T-cell (primary cell): ENCODE measurements at places on chromosomes 3 and 15.
A peak's percentile ranks its signal among the peaks of the same experiment; 100 is the strongest.

DNA sequence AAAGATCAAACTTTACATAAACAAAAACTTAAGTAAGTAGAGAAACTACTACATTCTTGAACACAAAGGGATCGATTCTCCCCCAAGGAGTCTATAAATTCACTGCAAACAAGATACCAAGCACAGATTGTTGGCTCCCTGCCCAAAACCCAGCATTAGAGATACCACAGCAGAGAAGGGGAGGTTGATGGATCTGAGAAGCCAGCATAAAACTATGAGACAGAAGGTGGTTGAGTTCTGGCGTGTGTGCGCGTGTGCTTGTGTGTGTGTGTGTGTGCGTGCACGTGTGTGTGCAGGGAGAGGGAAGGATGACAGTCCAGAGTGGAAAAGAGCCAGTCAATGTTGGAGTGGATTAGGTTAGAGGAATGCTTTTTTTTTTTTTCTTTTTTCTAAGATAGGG is 143.2 kb upstream of the PRR20G start:
- DNase-seq = no peak

- DNase-seq = no peak
These were observed 753 bp upstream of the MYO5A start for GRCh38 chr15:52529341-52529924.

DNA sequence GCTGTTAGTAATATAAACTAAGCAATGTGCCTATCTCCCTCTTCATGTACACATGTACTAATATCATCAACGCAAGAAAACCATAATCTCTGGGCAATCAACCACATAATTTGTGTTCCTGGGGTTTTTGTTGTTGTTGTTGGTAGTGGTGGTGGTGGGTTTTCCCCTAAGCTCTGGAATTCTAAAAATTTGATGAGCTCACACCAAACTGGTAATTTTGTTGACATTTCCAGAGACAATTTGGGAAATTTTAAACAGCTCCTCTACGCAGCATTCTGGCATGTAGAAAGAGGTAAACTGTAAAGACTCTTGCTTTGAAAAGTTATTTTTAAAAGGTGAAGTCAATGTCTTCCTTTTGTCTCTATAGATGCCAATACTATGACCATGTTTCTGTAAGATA is 126.7 kb downstream of the IGSF11 start:
- DNase-seq = no peak

DNA sequence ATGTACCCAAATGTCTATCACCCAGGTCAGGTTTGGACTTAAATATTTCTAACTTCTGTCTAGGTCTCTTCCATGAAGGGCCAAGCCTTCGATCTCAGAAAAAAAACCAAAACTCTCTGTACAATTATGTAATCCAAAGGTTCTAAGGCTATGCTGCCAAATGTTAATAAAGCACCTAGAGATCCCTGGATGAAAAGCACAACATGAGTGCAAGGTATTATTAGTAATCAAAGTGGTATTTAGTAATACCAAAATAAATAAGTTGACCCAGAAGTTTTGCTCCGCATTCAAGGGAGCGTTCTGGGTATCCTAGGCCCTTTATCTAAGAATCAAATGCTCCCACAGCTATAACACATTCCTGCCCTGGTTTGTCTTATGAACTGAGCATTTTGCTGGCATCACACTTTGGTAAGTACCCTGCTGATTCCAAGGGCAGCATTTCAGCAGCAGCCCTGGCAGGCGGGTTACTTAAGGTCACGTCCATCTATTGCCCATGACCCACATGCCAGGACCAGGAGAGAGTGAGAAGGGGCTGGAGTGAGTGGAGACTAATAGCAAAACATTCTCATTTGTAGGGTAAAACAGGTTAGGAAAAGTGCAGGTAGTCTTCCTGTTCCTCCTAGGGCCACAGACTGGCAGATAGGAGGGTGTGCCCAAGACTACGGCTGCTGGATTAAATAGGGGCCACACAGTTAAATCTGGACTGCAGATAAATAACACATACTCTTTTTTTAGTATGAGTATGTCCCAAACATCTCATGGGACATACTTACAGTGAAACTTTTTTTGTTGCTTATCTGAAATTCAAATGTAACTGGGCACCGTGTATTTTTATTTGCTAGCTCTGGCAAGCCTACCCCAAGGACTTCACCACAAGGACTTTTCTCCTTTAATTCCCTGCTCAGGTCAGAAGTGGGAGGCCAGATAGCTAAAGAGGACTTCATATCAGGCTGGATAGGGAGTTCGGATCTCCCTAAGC is 76.0 kb upstream of the SNRK start:
- DNase-seq = no peak

DNA sequence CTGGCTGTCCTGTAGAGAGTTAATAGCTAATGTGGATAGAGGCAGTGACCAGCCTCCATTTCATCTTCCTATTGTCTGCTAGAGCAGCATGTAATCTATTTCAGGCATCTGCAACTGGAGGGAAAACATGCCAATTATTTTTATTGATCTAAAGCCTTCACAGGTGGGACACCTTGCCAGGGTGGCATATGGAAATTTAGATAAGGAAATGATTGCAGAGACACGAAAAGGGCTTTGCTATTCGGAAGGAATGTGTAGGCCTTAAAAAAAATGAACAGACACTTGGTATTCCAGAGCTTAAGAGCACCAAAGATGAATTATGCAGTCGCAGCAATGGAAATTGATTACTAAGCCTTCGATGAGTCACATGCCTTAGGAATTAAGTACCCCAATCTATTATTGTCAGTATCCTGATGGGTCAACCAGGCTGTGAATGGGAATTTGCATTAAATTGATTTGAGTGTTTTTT is 454.7 kb downstream of the SQOR start:
- DNase-seq = no peak

GRCh38 chr3:16841904-16842271 is 42.9 kb upstream of the PLCL2 start:
- DNase-seq = peak; percentile 43

DNA sequence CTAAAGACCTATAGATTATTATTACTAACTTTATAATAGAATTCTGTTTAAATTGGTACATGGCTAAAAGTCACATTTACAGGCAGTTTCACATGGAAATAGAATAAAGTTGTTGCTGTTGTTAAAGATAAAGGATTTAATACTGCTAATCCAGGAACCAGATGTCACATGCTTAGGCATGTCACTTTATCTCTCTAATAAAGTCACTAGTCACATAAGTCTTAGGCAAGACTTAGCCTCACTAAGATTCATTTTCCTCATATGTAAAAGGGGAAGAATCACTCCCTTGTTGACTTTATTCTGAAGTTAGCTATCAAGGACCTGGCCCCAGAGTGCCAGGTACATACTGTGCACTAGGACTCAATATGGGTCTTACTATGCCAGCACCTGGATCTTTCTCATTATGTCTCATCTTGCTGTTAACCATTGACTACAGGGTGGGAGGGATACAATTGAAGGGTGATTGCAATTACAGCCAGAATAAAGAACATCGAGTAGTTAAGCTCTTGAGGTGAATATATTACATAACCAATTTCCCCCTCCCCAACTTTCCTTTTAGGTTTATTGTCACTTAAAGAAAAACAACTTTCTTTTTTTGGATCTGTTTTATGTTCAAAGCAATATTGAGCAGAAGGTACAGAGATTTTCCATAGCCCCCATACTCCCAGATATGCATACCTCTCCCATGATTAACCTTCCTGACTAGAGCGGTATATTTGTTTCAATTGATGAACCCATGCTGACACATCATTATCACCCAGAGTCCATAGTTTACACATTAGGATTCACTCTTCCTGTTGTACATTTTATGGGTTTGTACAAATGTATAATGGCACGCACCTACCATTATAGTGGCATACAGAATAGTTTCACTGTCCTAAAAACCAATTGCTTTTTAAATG is 36.6 kb downstream of the LNP1 start:
- no peak for DNase-seq

- DNase-seq = no peak
These were observed 356.2 kb downstream of the CNTN4 start for GRCh38 chr3:2454865-2455264.

- no peak for DNase-seq
These were observed 37.5 kb downstream of the SEMA5B start for GRCh38 chr3:122989856-122990575.

GRCh38 chr15:55669270-55669669 is 73.7 kb downstream of the PRTG start:
- no peak for DNase-seq

- no peak for DNase-seq
These were observed 60.4 kb downstream of the P3H2 start for GRCh38 chr3:190060192-190060775.

DNA sequence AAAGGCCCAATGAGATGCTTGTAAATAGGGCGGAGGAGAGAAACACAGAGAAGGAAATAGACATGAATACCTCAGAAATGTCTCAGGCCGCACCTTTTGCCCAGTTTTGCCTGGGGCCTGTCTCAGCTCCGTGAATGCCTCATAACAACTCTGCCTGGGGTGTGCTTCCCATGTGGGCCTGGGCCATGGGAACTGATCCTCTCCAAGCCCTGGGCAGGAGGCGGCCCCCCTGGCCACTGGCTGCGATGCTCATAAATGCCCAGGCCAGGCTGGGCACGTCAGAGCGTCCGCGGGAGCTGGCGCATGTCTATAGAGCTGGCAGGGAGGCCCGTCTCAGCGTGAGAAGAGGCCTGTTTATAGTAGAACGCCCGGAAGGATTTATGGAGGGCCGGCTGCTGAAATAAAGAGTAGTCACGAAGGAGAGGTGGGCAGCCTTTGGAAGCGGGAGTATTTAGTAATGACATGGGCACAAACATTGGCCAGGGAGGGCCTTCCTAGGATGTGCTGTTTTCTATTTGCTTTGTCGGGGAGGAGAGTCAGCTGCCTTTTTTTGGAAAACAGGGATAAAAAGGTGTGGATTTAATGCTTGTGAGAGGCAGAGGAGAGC is 85.9 kb upstream of the IGF1R start:
- no peak for DNase-seq

GRCh38 chr15:98386561-98386960 is 261.8 kb upstream of the IGF1R start:
- no peak for DNase-seq

- DNase-seq = no peak
These were observed 403.9 kb downstream of the IL5RA start for GRCh38 chr3:2706144-2706835.

DNA sequence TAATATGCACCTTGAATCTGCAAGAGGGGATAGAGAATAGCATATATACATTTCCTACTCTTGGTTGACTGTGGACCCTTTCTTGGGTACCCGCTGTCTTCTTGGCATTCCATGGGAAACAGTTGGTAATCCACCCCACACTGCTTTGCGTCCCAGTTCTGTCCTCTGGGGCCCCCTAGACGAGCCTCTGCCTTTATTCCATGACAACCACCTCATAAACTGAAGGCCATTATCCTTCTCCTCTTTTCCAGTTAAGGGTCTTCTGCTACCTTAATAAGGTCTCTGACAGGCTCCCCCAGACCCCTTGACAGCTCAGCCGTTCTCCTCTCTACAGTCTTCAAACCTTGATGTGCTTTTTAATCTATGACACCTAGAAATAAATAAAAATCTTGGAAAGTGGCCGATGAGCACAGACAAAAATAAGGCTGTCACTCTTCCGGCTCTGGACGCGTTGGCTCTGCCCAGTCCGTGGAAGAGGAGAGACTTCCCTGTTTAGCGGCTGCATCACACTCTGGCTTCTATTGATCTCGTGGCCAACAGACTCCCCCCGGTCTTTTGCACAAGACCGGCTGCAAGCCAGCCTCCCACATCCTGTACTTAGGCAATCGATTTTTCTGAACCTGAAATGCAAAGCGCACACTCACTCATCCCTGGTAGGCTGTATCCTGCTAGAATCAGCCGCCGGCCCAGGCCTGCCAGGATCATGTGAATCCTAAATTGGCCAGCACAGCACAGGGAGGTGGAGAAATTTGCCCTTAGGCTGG is 251.0 kb upstream of the TLE3 start:
- no peak for DNase-seq

GRCh38 chr3:114464548-114464947 is 170.7 kb downstream of the TIGIT start:
- no peak for DNase-seq

- DNase-seq = peak; percentile 13
These were observed 28.4 kb upstream of the SMAD6 start for GRCh38 chr15:66673410-66674322.

GRCh38 chr15:54149115-54149531 is 170.9 kb downstream of the UNC13C start:
- no peak for DNase-seq

- DNase-seq = no peak
These were observed 188.9 kb downstream of the STXBP5L start for GRCh38 chr3:121096953-121097352.

DNA sequence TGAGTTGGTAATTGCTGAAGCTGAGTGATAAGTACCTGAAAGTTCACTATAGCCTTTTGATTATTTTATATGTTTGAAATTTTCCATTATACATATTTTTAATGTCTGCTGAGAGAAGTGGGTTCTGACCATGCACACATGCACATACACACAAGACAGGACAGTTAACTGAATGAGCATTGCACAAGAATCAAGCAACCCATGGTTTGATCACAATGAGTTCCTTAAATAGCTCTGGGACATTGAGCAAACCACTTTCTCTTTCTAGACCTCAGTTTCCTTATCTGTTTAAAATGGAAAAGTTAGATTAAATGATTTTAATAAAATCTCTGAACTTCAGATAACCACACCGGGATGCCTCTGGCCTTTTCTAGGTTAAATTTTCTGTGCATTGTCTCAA is 26.7 kb downstream of the SNTN start:
- no peak for DNase-seq

- peak; percentile 81 for DNase-seq
These were observed 940 bp downstream of the ARIH1 start for GRCh38 chr15:72474912-72475628.

DNA sequence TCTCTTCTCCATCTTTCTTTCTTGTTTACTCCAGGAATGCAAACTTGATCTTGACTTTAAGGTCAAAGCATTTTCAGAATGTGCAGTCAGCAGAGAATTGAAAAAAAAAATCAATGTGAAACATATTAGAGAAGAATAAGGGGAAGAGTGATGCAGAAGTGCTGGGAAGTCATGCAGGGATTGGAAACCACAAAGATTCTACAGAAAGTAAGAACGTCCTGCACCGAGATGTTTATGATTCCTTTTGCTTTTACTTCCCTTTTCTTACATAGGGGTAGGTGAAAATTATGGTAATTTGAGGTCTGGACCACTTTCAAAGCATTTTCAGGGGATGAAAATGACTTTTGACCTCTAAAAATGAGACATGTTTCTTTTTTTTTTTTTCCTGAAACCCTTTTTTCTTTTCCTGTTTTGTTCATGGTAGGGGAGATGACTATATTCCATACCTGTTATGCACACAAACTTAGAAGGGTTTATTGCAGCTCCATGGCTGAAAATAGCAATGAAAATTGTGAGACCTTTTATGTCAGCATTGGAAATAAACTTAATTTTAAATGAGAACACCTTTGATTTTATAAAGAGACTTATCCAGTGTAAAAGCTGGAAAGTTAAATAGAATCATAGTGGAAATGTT is 623.5 kb upstream of the TBL1XR1 start:
- DNase-seq = no peak
